WERI-Rb-1 (cell line): ENCODE measurements at places on chromosomes 7 and 10.
A peak's percentile ranks its signal among the peaks of the same experiment; 100 is the strongest.

GRCh38 chr10:121595351-121595805, 2.9 kb downstream of the FGFR2 start:
- no peak for DNase-seq

- no peak for DNase-seq
Observed at GRCh38 chr10:112816033-112816430, 134.0 kb upstream of the TCF7L2 start.

- DNase-seq = no peak
Observed at GRCh38 chr7:40402661-40403060, 267.9 kb downstream of the SUGCT start.

DNA sequence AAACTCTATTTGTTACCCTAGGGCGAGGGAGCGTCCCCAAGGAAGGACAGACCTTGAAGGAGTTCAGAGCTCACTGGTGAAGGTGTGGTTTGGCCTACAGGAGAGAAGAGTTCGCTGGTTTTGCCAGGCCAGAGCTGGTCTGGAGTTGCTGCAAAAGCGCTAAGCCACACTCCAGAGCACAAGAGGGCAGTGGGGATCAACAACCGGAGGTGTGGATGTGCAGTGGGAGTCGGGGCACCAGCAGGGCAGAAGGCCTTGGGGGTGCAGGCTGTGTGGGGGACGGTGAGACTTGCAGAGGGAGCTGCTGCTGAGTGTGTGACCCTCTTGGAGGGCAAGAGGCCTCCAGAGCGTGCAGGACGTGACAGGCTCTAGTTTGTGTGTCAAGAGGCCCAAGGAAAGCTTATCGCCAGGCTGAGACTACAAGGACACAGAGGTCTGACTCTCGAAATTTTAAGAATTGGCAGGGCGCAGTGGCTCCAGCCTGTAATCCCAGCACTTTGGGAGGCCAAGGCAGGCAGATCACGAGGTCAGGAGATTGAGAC, 14.3 kb upstream of the CUL1 start:
- no peak for DNase-seq

DNA sequence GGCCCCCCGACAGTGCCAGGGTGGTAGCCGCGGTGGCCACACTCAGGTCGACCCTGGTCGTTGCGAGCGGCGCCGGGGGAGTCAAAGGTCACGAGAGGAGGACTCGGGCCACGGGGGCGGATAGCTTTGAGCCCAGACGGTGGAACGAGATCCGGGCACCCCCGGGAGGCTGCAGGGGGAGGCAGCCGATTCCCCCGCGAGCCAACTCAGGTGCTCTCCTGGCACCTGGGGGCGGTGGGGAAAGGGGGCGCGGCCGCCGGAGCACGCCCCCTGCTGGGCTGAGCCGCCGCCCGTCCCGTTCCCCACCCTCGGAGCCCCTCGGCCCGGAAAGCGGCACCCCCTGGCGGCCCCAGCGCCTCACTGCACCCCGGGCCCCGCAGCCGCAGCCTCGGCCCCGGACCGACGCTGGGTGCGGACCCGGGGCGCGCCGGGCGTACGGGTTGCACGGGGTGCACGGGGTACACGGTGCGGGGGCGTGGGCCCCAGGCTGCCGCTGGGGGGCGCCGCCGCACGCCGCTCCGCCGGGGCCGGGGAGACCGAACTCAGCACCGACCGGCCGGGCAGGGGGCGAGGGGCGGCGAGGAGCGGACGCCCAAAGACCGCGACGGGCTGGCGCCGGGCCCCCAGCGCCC, 521 bp upstream of the NYAP1 start:
- DNase-seq = peak; percentile 74

- no peak for DNase-seq
Observed at GRCh38 chr10:44243851-44244510, 140.9 kb downstream of the CXCL12 start.

- peak; percentile 24 for DNase-seq
Observed at GRCh38 chr7:116802746-116803152, 59.6 kb upstream of the CAPZA2 start.

DNA sequence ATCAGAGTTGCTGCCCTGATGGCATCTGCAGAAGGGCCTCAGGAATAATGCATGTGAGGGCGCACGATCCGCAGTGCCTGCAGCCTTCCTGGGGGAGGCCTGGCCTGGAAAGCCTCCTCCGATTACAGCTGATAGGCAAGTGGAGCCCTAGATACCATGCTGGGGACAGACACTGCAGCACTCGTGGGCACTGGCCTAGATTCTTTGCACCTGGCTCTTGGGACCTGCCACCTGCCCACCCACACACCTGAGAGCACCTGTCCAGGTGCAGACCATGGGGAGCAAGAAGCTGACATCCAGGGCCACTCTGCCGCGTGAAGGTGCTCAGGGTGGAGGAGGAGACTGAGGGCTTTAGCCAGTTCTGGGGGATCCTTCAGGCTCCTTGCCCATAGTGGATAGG, 14.8 kb downstream of the YKT6 start:
- DNase-seq = no peak

GRCh38 chr10:43892062-43892770, 243.5 kb upstream of the ZNF32 start:
- no peak for DNase-seq

DNA sequence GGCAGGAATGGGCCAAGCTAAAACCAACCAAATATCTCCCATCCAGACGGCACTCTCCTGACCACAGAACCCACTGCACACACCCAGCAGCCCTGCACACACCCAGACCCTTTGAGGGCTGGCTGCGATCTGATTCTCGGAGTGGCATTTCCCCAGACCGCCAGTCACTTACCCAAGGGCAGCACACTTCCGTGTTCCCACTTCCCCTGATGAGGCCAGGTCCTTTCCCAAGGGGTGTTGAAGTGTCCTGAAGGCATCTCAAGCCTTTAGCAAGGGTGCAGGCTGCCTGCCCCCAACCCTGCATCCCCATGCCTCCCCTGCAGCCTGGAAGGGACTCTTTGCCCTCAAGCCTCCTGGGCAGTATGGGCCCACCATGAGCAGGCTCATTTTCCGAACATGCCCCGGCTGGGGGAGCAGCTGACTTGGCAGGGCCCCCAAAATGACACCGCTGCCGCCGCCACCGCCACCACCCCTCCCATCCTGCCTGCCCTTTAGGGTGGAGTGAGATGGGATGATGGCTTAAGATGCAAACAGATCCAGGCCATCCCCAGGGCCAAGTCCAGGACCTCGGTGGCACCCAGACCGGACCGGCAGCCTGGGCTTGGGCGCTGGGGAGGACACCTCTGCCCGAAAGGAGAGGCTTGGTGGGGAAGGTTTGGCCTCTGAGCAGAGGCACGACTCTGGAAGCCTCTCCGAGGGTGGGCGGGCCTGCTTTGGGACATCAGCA, 159.8 kb downstream of the NRF1 start:
- DNase-seq = no peak

- DNase-seq = no peak
Observed at GRCh38 chr7:2913760-2914387, 69.8 kb upstream of the GNA12 start.

DNA sequence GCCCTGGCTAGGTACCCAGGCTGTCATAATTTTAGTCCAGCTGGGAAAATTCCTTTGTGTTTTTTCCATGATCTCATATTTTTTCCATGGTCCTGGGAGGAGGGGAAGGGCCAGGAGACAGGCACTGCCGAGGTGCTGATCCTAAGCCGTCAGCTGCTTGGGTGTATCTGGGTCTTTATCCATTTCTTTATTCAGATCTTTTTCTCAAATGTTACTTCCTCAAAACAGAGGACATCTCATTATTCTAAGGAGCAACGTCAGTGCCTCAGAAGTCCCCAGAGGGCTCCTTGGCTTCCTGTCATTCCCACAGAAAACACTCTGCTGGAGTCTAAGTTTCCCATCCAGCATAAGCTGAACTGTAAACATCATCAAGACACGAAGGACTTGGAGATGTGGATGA, 2.8 kb upstream of the OR6V1 start:
- no peak for DNase-seq

DNA sequence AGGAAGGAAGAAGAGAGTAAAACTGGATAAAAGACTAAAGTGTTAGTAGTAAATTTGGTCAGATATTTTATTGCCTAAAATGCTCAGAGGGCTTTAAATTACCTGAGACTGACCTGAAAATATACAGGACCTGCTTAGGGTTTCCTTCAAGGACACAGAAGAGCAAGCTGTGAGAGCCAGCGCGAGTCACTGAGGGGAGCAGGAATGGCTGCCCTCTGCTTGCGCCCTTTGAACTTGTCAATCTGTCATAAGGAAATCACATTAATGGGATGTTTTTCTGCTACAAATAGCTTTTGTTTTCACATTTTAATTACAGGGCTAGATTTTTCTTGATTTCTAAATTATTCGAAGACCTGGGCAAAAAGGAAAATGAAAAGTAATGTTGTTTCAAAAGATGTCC, 26.9 kb downstream of the DNAJB9 start:
- DNase-seq = no peak

DNA sequence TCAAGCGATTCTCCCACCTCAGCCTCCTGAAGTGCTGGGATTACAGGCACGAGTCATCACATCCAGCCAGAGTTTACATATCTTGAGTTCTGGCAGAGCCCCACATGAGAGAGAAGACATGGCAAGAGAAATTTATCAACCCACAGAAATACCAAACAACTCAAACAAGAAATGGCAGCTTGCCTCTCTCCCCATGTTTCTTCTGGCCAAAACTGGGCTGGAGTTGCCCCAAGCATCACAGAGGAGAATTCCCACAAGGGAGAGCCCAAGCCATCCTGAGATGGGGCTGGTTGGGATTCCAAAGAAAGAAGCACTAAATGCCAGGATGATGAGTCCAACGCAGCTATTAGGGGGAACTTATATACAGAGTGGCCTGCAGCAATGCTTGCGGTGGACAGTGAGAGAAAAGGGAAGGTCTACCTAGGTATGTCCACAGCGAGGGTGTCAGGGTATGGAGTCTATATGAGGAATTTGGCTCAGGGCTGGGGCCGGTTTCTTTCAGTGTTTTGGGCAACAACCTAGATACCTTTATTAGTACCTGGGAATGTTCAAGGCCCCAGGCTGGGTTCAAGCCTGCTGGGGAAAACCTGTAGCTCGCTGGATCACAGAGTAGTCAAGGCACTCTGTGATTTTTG, 14.5 kb upstream of the PAX4 start:
- DNase-seq = no peak

DNA sequence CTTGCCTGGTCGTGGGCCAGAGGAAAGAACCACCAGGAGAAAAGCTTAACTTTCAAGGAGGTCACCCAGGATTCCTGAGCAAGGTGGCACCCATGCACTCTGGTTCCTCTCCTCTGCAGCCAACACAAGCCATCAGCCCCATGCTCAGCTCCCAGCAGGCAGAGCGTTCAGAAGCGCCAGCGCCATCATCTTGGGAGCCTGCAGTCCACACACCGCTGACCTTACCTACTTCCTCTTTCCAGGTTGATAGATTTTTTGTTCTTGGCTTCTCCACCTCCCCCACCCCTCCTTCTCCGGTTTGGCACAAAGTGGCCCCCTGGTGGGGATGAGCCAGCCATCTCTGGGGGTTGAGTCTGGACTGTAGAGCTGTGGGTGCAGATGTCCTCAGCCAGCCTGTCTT, 1.7 kb upstream of the WDR86 start:
- no peak for DNase-seq

GRCh38 chr7:5625938-5626337, 155.5 kb downstream of the RNF216 start:
- DNase-seq = no peak

GRCh38 chr10:72184156-72184555, 31.7 kb upstream of the ANAPC16 start:
- no peak for DNase-seq

GRCh38 chr7:32058002-32058401, 12.2 kb downstream of the PDE1C start:
- DNase-seq = no peak

- DNase-seq = no peak
Observed at GRCh38 chr10:113550365-113550764, 2.5 kb upstream of the HABP2 start.

GRCh38 chr7:3028071-3028757, 15.5 kb downstream of the CARD11 start:
- no peak for DNase-seq

GRCh38 chr7:11779864-11780674, 51.9 kb downstream of the THSD7A start:
- no peak for DNase-seq

DNA sequence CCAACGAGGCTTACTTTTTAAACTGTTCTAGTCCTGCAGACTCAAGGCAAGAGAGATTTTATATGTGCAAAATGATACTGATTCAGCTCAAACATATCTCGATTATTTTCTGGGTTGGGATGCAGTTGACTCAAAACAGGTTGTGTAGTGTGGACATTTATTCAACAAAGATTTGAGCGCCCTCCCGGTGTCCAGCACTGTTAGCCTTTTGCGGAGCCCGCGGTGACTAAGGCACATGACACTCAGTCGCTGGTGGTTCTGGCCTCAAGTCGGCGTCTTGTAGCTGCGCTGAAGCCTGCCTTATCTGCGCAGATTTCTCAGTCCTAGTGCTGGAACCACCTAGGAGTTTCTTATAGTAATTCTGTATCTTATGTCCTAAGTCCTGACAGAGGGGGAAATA, 938 bp upstream of the CADPS2 start:
- peak; percentile 71 for DNase-seq

DNA sequence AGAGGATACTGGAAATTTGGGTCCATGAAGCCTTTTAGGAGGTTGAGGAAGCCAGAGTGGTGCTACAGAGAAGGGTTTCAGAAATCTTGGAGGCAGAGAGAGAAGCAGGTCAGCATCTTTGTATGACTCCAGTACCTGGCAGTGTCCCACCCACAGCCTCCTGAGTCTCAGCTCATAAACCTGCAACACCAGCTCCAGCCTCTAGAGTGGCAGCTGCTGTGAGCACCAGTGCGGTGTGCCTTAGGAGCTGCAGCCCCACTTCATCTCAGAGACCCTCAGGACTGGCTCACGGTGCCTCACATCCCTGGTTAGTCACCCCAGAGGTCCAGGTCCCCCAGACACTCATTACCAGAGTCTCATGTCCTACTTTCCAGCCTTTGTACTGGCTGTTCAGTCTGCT, 84.8 kb upstream of the PRKAR2B start:
- peak; percentile 22 for DNase-seq

GRCh38 chr7:83494683-83495082, 154.3 kb downstream of the SEMA3E start:
- DNase-seq = no peak

DNA sequence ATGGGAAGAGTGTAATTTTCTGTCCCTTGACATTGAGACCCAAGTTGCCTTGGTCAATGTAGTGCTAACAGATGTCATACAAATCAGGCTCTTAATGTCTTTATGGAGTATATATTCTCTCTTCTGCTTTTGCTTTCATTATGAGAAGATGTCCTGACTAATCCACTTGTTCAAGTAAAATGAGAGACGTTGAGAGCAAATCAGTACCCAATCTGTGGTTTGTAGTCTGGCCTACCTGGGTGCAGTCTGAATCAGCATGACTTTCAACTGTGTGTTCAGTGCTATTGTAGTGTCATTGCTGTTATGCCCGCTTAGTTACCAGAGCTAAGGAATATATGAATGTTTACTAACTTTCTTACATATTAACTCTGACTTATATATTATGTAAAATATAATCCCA, 612.4 kb downstream of the ANKRD7 start:
- no peak for DNase-seq

GRCh38 chr10:97396056-97396455, 5.1 kb downstream of the RRP12 start:
- no peak for DNase-seq

- DNase-seq = no peak
Observed at GRCh38 chr10:124004663-124005004, 88.8 kb downstream of the CHST15 start.

- DNase-seq = no peak
Observed at GRCh38 chr7:138349841-138350700, 110.0 kb upstream of the TRIM24 start.
